ENCODE measurements at places on chromosomes 11 and 22.

DNA sequence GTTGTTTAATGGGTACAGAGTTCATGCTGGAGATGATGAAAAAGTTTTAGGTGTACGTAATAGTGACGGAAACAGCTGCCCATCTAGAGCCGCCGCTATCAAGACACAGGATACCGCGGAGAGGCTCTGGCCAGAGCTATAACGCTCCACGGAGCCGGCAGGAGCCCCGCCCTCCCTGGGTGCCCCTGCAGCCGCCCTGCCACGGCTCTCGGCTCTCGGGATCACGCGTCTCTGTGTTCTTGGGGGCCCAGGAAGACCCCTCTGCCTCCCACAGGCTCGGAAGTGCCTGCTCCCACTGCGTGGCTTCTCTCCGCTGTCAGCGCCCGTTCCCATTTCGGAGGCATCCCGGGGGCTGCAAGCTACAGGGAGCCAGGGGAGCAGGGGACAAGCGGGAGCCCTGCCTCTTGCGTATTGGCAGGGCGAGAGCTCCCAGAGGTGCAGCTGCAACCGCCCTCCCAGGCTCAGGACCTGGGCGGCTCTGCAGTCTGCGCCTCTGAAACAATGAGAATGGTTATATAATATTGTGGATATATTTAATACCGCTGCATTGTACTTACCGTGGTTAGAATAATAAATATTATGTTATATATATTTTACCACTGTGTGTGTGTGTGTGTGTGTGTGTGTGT, 13.7 kb downstream of the GLYATL2 start:
- no peak for DNase-seq

DNA sequence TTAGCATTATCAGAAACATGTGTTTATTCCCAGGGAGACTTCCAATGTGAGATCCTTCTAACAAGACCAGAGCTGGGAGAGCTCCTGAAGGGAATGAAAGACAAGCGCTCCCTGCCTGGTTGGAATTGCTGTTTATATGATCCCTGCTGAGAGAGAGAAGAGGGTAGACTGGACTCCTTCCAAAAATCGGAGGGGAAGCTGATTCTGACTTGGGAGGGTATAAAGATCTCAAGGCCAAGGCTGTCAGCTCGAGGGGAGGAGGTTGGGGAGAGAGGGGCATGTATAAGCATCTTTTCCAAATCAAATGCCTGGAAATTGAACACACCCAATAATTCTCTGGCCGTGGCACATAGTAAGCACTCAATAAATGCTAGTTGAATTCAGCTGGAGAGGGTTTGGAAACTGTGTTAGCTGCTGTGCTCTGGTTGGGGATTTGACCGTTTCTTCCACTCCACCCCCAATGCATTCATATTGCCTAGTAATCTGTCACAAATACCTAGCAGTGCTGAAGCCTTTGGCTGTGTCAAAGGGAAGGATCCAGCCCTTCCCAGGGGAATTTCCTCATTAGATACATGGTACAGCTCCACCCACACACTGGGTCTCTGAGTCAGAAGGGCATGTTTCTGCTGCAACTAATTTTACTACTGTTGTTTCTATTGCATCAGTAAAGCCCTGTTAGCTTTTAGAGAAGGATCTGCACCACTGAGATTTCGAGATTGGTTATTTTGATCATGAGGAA, 61.5 kb downstream of the CACNG2 start:
- DNase-seq = no peak

- no peak for DNase-seq
Observed at GRCh38 chr11:75223954-75224643, 16.5 kb upstream of the TPBGL start.

GRCh38 chr11:61543606-61544306, 35.2 kb downstream of the LRRC10B start:
- no peak for DNase-seq

GRCh38 chr11:101510591-101510990, 73.2 kb downstream of the TRPC6 start:
- DNase-seq = peak; percentile 31

DNA sequence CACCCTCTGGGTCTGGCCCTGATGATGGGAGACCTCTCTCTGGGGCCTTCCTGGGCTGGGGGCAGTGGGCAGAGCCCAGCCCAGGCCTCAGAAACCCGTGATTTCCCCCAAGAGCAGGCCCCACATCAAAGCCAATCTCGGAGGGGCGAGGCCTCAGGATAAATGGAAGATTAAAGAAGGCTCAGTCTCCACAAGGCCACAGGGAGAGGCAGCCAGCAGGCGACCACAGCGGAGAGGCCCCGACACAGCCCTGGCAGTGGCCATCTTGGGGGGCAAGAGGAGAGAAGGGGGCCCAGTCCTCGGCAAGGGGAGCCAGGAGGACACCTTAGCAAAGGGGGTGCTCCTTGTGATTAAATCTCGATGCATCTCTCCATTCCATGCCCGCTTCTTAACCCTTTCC, 12.5 kb upstream of the CREB3L1 start:
- DNase-seq = no peak

- DNase-seq = no peak
Observed at GRCh38 chr22:21762712-21763581, 27.4 kb upstream of the YPEL1 start.

GRCh38 chr11:35365395-35365794, 54.0 kb downstream of the SLC1A2 start:
- no peak for DNase-seq

- no peak for DNase-seq
Observed at GRCh38 chr22:47322854-47323253, 560.4 kb downstream of the TBC1D22A start.

- DNase-seq = no peak
Observed at GRCh38 chr11:115345361-115345760, 158.9 kb downstream of the CADM1 start.

GRCh38 chr11:36211761-36212430, 77.3 kb downstream of the COMMD9 start:
- no peak for DNase-seq

DNA sequence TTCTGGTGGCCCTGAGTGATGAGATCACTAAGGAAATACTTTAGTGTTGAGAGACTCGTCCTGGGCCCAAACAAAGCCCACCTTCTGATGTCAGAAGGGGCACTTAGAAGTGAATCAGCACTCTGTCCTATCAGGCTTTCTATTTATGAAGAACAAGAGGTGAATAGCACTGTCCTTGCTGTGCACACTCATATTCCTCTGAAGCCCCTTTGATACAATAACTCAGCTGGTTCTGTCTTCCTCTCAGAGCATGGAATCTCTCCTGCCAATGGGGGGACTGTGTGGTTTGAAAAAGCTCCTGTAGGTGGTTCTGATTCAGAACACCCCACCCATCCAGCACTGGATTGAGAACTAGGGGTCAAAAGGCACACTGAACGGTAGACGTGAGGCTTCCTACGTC, 348.1 kb downstream of the ETS1 start:
- DNase-seq = no peak

DNA sequence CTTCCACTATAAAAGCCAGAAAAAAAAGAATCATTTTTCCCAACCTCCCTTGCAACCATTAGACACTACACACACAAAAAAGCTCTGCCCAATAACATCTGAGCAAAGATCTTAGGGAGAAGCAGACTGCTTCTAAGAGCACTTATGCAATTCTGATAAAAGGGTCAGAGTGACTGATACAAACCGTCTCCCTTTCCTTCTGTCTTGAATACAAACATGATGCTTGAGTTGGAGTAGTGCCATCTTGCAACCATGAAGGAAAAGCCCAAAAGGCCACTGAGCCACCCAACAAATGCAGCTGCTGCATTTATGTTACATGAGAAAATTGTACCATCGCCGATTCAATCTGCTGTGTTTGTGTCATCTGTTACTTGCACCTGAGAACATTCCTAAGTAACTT, 47.6 kb upstream of the EED start:
- DNase-seq = no peak

GRCh38 chr11:1162138-1162475, 4.4 kb downstream of the MUC5AC start:
- DNase-seq = no peak

DNA sequence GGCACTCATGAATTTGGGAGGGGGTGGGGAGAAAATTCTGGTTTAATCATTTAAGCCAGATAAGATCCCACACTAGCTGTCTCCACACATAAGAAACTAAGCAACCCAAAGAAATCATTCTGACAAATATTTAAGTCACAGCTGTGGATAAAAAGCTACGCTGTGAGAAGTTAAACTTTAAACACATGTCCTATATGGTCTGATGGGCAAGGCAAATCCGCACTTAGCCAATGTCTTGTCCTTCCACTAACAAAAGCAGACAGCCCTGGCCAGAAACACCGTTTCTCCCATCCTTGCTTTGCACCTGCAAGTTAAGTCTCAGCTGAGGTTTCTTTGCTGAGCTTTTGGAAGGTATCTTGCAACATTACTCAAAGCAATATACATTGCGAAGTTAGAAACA, 68.0 kb downstream of the ETS1 start:
- peak; percentile 79 for DNase-seq

DNA sequence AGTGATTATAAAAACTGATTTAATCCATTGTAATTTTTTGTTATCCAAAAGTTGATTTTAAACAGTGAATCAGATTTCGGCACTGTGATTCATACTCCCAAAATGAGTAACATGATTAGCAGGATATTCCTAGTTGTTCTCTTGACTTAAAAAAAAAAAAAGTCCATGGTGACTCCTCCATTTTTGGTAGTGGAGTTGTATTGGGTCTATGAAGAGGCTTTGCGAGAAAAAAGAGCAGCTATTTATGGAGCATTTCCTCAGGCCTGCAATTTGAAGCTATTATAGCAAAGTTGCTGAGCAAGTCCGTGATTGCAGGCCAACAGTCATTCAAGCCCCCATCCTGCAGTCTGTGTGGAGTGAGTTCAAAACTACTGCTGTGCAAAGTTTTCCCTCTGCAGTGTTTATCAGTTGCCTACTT, 28.8 kb downstream of the YAP1 start:
- DNase-seq = no peak

DNA sequence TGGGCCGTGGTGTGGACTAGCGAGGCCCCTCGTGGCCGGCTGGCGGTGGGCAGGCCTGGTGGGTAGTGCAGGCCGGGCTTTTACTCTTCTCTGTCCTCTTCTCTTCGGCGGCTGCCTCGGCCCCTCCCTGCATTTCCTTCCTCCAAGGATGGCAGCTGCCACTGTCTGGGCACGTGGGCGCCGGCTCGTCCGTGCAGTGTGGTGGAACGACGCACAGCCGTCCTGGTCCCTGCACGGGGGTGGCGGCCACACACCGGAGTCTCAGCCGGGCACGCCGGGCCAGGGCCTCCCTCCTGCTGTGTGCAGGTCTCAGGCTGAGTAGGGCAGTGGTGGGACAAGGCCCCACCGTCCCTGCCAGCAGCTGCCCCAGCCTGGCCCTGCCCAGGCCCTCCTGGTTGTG, 37.7 kb downstream of the MOB2 start:
- DNase-seq = no peak

- no peak for DNase-seq
Observed at GRCh38 chr11:118282606-118283005, 18.5 kb upstream of the MPZL2 start.

GRCh38 chr11:91825777-91826176, 398.8 kb upstream of the FAT3 start:
- no peak for DNase-seq

- no peak for DNase-seq
Observed at GRCh38 chr22:22214819-22215329, 29.7 kb upstream of the VPREB1 start.

- DNase-seq = no peak
Observed at GRCh38 chr11:31922450-31922849, 111.3 kb upstream of the PAX6 start.

DNA sequence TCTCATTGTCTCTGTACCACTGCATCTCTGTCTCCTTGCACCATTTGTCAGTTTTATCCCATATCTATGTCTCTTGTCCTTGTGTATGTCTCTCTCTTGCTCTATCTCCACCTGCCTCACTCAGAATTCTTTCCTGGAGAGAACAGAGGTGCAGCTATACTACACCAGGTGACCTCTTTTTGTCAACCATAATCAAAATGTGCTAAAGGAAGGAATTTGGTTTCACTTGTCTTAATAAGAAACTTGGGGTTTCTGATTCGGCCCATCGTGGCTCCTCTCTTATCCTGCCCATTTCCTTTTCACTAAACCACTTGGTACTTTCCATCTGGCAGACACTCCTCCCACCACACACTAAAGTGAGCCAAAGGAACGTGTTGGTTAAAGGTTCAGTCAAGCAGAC, 2.0 kb upstream of the C11orf42 start:
- no peak for DNase-seq
